Inflammatory macrophage treated with lipopolysaccharide for 4 hours (primary cell): ENCODE measurements at places on chromosomes 2 and 18.
A peak's percentile ranks its signal among the peaks of the same experiment; 100 is the strongest.

DNA sequence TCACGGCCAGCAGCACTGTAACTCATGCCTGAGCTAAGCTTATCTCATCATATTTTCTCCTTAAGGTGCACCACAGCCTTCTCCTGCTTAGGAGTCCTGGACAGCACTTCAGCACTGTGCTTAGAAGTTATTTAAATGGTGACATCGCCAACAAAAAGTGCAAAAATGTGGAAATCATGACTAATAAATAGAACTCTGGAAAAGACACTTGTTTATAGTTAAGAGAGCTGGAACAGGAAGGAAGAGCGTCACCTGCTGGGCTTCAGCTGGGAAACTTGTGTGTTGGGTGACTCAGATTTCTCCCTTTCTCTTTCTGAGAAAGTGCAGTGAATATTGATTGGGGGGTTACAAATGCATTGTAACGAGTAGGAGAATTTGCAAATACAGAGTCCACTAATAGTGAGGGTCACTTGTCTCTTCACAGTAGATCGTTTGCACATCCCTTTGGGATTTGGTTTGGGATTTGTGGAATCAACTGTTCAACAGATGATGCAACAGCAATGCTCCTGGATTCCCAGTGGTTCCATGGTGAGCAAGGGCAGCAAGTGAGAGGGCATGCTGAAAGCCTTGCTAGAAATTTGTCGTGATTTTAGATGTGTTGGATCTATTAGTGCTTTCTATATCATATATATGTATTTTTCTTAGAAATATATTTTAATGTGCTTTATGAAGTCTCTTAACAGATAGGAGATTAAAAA lies 84.2 kb downstream of the DOK6 start:
- DNase-seq: no peak

GRCh38 chr2:216632952-216633615 lies at the start of gene IGFBP2:
IGFBP2 (plus strand) TSS chr2:216633420; CDS start chr2:216633524, 104 bp downstream.
- DNase-seq: peak; percentile 4

DNA sequence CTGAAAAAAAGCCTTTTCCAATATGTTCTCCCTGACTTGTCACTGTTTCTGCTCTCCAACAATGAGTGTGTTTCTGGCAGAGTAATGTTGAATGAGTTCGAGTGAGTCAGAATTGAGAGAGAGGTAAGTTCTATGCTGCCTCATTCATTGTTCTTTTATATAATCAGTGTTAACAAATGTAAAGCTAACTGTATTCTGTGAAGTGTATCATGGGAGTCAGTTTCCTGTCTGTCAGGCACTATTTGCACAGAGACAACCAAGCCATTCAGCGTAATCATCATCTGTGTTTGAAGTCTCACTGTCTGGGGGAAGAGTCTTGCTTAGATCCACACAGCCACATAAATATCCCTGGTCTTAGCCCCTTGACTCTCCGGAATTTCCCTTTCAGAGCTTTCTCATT lies 22.0 kb upstream of the UPP2 start:
- no peak for DNase-seq

- DNase-seq: no peak
Measured at GRCh38 chr2:15790326-15790725, 150.0 kb upstream of the MYCN start.

DNA sequence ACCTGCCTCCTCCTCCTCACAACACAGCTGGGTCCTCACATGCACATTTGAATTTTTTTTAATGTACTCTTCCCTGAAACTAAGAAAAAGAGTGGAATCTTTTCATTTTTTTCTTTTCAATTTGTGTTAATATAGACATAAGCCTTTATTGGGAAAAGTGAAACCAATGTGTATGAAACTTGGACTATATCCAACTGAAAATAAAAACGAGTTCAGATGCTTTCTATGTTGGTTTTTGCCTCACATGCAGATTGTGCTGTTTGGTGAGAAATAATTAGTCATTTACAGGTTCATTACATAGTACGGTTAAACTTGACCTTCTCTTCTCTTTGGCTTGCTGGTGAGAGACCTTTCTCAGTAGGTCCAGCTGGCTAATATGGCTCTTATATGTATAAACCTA lies 515.2 kb upstream of the FANCL start:
- DNase-seq: peak; percentile 39

GRCh38 chr2:44602446-44602845 lies 240.7 kb downstream of the CAMKMT start:
- DNase-seq: no peak
